ENCODE measurements at places on chromosomes 16 and 17.

- no peak for DNase-seq
These were observed 8.5 kb upstream of the SLC39A11 start for GRCh38 chr17:73101031-73101430.

DNA sequence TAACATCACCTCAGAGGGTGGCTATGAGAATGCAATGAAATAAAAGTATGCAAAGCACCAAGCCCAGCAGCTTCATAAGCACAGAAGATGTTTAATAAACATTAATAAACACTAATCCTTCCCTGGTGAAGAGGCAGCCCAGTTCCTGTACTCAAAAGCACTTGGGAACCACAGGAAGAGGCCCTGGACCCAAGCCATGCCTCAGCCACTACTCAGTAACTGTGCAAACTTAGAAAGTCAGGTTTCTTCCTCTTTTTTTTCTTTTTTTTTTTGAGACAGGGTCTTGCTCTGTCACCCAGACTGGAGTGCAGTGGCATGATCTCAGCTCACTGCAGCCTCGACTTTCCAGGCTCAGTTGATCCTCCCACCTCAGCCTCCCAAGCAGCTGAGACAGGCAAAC lies 5.3 kb downstream of the ARHGAP17 start:
- DNase-seq = no peak

GRCh38 chr17:17736205-17737183 lies 55.2 kb downstream of the RAI1 start:
- no peak for DNase-seq

DNA sequence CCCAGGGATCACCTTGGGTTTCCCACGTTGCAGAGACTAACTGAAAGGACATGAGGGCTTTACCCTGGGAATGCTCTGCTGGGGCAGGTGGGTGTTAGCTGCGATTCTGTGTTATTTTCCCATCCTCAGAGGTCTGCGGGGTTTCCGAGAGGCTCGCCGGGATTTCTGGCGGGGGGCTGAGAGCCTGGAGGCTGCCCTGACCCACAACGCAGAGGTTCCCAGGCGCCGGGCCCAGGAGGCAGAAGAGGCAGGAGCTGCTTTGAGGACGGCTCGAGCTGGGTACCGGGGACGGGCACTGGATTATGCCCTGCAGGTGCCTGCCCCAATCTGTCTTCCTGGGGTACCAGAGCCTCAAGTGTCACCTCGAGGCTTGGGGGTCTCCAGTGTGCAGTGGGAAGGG lies 6.9 kb downstream of the ACAP1 start:
- DNase-seq = no peak

DNA sequence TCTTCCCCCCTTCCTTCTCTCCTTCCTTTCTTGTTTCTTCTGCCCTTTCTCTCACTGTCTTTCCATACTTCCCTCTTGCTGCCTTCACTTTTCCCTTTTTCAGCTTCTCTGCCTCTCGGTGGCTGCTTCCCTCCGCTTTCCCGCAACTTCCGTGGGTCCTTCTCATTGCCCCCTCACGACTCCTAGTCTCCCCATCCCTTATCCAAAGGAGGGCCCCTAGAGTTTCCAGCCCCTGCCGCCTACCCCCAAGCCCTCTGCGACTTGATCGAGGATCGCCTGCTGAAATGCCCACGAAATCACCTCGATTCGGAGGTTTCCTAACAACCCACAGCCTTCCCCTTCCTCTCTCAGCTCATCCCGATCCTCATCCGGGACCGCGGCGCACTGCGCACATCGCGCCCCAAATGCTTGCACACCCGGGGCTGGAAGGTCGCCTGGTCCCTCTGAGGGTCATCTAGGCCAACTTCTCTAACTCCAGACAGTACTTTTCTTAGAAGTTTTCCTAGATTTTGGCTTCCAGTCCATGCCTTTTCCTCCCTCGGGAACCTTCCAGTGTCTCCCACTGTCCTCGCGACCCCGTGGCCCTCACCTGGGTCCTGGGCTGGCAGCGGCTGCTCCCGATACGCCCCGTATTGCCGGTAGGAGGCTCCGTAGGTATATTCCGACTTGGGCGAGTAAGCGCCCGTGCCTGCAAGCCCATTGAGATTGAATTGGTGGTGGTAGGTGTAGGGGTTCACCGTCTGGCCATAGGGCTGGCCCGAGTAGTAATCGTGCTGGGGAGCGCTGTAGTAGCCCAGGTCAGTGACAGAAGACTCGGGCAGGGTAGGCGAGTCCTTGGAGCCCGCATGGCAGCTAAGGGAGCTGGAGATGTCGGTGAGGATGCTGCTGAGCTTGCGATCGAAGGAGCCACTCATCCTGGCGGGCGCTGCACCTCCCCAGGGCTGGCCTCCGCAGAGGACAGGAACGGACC lies 654 bp downstream of the DLX3 start:
- no peak for DNase-seq

DNA sequence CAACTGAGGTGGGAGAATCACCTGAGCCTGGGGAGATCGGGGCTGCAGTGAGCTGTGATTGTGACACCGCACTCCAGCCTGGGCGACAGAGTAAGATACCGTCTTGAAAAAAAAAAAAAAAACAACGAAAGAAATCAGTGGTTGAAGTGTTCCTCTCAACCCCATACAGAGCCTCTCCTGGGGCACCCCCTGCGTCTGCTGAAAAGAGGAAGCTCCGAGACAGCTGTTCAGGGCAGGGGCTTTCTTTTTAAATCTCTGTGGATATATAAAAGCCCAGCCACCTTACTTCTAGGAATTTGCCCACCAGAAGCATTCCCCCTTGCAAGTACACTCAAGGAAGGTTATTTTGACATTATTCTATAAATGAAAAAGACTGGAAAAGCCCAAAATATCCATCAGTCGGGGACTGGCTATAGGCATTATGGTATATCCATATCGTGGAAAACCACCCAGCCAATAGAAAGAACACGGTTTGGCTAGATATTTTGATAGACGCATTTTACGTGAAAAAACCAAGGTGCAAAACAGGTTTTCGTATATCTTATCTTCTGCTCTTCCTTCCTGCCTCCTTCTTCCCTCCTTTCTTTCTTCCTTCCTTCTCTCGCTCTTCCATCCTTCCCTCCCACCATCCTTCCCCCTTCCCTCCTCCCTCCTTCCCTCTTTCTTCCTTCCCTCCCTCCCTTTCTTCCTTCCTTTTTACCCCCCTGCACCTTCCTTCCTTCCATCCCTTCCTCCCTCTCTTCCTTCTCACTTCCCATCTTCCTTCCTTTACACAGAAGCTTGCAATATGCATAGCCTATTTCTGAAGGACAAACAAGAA lies 9.2 kb upstream of the CCL22 start:
- no peak for DNase-seq

DNA sequence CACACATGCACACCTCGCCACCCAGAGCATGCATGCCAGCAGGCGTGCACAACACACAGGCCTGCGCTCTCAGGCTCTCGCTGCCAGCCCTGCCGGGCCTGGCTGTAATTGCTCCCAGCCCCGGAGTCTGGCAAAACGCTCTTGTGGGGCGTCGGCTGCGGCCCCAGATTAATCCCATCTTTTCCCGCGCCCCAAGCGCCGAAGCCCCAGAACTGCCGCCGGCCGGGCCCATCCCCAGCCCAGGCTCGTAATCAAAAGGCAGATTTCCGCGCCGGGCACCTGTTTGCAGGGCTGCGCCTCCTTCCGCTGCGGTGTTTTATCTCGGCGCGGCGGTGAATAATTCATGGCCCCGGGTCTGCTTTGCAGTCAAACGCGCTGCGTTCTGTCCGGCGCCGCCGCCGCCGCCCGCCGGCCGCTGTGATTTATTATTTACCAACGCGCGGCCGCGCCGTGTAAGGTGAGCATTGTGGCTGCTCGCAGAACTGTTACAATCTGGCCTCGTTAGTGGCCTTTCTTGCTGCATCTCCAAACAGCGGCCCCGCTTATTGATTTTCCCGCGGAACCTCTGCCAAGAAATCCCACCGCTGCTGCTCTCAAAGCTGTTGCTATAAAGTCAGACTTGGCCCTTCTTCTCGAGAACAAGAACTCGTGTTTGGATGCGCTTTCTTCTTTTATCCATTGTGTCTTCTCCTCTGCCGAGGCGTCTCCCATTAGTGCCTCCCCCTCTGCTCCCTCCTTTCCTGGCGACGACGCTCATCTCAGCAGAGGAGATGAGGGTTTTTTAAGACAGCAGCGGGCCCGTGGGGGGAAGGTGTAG lies 126.1 kb downstream of the IRX5 start:
- DNase-seq = no peak

DNA sequence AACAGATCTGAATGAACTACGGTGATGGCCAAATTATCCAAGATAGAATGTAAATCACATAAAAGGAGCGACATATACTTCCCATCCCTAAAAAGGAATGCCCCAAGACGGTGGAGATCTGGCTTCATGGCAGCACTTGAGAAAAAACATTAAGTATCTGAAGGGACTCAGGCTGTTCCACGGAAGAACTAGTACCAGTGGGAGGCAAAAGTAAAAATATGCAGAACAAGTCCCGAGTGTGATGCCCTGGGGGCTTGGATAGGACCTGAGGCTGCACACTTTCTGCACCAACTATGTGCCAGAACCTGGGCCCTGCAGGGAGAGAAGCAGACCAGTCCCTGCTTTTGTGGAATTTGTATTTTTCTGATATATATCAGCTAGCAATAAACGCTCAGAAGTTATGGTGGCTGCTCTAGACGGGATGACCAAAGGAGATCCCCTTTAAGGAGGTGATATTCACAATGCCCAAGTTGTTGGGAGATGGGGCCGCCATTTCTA lies 539 bp upstream of the CKLF start:
- DNase-seq = no peak

- DNase-seq = no peak
These were observed 49.8 kb downstream of the TANC2 start for GRCh38 chr17:63015824-63016223.

- no peak for DNase-seq
These were observed 3.9 kb downstream of the CDH13 start for GRCh38 chr16:82630688-82631087.

- no peak for DNase-seq
These were observed 992 bp downstream of the NLRC3 start for GRCh38 chr16:3576211-3576610.

DNA sequence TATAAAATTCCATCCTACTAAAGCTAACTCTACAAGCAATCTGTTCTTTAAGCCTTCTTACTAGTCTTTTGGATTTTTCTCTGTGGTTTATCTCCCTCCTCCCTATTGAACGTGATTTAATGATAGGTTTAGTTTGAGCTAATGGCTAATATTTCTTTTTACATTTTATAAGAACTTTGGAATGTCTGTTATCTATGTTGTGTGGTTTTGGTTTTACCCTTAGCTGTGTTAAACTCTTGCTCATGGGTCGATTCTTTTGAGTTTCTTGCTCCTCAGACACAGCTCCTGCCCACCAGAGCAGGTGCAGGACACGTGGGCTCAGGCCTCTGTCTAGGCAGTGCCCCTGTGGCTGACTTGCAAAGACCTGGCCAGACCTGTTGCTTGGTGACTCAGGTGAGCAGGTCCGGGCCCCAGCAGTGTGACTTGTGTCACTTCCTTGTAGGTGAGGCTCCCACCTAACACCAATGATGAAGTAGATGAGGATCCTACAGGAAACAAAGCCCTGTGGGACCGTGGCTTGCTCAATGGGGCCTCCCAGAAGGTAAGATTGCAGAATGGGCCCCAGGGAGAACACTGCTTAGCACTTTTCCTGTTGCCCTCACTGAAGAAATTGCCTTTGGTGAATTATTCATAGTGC lies 45.1 kb downstream of the SF3B3 start:
- DNase-seq = no peak

GRCh38 chr16:57239107-57239506 lies 6.0 kb upstream of the ARL2BP start:
- no peak for DNase-seq

DNA sequence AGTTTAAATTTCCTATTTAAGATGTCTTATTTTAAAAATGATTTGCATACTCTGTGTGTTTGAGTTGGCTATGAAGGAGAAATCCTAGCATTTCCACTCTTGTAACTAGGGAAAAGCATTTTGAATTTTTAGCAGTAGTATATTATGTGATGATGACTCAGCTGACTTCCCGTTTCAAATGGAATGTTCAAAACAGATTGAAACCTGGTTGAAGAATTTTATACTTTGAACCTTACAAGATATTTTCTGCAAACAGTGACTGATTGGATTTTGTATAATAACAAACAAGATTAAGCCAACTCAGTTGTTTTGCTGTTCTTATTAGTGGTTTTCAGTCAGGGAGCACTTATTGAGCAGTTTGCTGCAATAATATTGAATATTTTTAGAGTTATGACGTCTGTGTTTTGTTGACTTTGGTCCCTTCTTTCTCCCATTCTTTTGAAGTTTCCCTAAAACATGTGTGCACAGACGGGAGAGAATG lies 8.0 kb downstream of the TNRC6A start:
- no peak for DNase-seq

DNA sequence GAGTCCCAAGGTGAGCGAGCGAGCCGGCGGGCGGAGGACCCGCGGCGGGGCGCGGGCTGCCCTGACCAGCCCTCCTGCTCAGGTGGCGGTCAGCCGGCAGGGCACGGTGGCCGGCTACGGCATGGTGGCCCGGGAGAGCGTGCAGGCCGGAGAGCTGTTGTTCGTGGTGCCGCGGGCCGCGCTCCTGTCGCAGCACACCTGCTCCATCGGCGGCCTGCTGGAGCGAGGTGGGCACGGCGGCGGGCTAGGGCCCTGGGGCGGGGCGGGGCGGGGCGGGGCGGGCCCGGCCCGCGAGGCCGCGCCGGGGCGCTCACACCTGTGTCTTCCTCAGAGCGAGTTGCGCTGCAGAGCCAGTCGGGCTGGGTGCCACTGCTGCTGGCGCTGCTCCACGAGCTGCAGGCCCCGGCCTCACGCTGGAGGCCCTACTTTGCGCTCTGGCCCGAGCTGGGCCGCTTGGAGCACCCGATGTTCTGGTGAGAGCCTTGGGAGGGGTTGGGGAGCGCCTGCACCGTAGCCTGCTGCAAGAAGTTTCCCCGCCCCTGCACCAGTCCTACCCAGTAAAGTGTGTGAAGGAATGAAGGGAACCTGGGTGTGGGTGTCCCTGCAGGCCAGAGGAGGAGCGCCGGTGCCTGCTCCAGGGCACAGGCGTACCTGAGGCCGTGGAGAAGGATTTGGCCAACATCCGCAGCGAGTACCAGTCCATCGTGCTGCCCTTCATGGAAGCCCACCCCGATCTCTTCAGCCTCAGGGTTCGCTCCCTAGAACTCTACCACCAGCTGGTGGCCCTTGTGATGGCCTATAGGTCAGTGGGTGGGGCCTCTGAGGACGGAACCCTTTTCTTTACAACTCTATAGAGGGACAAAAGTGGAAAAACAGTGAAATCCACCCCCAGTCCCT lies 802 bp downstream of the SETD6 start:
- peak; percentile 95 for DNase-seq

DNA sequence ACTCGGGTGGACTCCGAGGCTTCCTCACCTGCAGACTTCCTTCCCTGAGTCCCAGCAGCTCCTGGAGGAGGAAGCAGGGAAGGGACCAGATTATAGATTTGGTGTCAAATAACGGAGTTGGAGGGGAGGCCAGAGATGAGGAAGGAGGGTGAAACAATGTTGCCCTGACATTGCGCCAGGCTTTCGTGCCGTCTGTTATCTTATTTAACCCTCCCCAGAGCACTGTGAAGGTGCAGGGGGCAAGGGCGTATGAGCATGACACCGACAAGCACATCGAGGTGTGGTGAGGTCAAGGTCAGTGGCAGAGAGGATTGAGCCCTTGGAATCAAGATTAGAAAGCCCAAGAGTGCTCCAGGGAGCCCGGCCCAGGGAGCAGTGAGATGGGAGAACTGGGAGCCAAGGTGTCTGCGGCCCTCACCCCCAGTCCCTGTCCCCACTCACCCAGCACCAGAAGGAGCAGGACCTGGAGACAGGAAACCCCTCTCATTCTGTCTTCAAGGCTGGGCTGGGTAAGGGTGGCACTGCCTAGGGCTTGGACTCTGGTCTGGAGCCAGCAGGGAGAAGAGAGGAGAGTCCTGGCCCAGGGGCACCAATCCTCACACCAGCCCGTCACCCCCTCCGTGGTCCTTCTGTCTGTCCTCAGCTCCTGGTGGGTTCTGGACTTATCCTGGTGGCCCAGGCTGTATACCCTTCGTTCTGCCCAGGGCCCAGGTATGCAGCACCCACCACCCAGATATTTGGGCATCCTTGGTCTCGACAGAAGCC lies 1.1 kb downstream of the PRSS33 start:
- DNase-seq = no peak
